ENCODE measurements at places on chromosomes 12 and 14.

DNA sequence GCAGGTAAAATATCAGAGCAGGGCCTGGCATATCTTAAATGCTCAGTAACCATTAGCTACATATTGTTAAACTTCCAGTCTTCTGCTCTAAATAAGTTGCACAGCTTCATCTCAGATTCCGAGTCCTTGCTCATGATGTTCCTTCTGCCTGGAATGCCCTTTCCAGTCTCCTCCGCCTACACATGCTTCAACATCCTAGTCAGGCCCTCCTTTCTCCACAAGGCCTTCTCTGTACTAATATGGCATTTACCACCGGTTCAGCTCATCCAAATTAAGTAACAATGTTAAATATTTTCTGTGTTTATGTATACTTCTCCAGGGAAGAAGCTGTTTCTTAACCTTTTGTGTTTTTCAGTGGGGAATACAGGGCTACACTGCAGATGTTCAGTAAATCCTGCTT is 8.5 kb downstream of the DHH start:
- no peak for DNase-seq

- no peak for DNase-seq
Measured at GRCh38 chr12:971991-972390, 19.0 kb upstream of the ERC1 start.

GRCh38 chr12:100718187-100718586 is 76.4 kb upstream of the ANO4 start:
- no peak for DNase-seq

- no peak for DNase-seq
Measured at GRCh38 chr14:99145307-99145706, 126.7 kb downstream of the BCL11B start.

DNA sequence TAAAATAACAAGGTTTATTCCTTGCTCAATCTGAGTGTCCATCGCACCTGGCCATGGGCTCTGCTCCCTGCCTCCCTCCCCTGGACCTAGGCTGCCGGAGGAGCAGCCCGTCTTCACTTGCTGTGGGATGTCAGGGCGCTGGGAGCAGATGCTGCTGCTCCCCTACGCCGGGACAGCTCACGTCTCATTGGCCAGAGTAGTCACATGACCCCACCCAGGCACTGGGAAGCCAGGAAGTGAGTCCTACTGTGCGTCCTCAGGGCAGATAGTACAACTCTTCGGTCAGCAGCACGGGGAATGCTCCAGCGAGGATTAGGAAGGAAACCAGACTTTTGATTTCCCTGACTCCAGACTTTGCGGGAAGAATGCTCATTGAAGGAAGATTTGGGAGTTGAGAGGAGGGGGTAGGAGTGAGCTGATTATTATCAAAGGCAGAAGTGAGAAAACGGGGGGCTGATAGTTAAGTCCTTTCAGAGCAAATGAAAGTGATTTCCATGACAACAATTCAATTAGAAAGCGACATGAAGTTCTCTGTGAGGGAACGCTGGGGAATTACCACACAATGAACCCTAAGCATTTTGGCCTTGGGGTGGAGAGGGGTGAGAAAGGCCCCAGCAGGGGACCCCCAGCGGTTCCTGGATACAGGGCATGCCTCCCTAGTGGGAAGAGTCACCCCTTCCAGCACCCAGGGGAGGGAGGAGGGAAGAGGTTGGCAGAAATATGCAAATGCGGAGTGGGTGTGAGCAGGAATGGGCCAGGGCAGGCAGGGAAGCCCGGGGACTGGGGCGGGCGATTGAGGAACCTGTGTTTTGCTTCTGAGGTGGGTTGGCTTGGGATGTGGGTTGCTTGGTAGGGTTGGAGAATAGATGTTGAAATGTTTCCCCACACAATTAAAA is 215.5 kb downstream of the AACS start:
- DNase-seq = no peak

GRCh38 chr12:6345319-6346091 is 3.6 kb upstream of the TNFRSF1A start:
- DNase-seq = no peak

DNA sequence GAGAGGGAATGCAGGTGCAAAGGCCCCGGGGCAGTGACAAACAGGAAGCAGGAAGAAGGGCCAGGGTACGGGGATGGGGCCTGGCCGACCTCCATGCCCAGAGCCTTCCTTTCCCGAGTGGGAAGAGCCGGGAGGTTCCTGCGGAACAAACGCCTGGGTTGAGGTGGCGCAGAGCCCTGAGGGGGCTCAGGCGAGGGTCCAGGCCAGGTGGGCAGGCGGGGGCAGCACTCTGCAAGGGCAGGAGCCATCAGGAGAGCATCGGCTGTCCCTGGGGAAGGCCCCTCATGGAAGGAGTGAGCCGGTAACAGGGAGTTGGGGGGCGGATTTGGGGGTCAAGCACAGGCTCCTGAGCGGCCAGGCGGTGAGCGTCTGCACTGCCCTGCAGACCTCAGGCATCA is 18.1 kb upstream of the FBRSL1 start:
- no peak for DNase-seq

GRCh38 chr14:88613552-88614010 is 50.7 kb downstream of the ZC3H14 start:
- DNase-seq = no peak

- no peak for DNase-seq
Measured at GRCh38 chr14:49670475-49670874, 17.5 kb downstream of the POLE2 start.

DNA sequence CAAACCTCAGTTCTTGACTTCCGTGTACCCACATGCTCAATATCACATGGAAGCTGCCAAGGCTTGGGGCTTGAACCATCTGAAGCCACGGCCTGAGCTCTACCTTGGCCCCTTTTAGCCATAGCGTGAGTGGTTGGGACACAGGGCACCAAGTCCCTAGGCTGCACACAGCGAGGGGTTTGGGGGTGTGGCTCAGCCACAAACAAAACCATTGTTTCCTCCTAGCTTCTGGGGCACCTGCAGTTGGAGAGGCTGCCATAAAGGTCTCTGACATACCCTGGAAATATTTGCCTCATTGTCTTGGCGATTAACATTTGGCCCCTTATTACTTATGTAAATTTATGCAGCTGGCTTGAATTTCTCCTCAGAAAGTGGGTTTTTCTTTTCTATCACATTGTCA is 628.6 kb downstream of the NRXN3 start:
- DNase-seq = no peak

Measured in GM12878 (cell line).